ENCODE measurements at places on chromosomes 6 and 20. TPM values are rescaled to one million over a fixed set of nuclear protein-coding genes. Genes with fewer than 3 reads are reported as not detected.

- DNase-seq = no peak
Measured at GRCh38 chr6:17172836-17173470, 71.1 kb downstream of the STMND1 start.

DNA sequence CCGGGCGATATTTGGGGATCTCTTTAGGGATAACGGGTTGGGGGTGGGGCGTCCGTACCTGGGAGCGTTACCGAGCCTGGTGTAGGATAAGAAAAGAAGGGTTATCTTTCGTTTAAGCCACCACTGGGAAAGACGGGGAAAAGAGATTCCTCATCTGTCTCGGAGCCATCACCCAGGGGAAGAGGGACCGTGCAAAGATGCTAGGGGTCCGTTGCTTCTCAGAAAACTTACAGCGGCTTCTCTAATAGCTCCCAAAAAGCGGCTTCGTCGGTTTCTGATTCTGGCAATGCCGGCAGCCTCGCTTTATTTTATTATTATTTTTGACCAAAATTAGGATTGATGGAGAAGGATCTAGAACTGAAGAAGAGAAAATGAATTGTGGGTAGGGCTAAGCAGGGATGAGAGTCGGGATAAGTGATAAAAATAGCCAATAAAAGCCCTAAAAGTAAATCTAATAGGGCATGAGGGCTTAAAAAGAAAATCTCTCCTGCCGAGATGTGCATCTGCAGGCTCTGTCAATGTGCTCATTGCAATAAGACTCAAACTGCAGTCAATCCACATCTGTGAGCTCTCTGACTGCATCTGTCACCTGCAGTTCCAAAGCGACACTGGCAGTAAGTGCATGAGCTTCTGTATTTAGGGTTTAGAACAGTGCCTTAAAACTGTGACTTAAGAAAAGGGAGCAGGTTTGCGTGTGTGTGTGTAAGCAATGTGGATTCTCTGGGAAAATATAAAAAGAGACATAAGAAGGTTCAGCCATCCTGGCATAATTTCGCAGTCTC, 801 bp downstream of the TBPL1 start:
- DNase-seq = no peak

The MAFB gene
- total RNA-seq = 2.4 TPM

The LY6G6C gene
- total RNA-seq = not detected

The VSTM2L gene
- total RNA-seq = 2.7 TPM

The KIF6 gene
- total RNA-seq = 1.1 TPM

The SLC16A10 gene
- total RNA-seq = 5.1 TPM

DNA sequence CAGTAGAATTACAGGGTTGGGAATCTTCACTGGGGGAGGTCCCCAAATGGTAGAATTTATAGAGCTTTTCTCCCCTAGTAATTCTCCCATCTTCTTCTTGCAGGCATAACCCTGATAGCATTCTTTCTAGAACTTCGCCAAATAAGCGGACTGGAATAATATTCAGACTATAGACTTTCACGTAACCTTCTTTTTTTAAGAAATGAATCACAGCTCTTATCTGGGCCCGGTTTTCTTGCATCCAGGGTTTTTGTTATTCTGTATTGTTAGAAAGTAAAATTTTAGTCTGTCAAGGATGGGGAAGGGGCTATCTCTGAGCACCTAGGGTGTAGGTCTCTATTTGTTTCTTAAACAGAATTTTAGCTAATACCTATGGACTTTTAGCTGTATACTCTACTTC, 476.8 kb upstream of the CITED2 start:
- no peak for DNase-seq

DNA sequence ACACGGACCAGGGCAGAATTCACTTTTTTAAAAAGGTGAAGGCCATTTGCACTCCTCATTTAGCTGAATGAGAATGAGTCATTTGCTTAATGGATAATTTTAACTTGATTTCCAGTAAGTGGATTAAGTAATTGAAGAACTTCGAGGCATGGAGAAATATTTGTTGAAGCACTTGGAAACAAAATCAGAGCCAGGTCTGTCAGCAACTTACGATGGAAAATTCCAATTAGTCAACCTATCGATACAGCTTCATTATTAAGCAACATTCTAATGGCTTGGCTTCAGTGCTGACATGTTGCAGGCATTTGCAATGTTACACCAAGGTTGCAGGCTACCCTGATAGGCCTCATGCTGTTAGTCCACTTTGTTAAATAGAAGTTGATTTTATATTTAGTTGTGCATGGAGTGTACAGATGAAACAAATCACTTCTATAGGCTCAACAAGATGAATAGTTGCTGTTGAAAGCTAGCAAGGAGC, 423.5 kb upstream of the SLC35B3 start:
- no peak for DNase-seq

The EYS gene
- 0.10 TPM for total RNA-seq

- DNase-seq = no peak
Measured at GRCh38 chr6:42257063-42257462, 39.4 kb upstream of the MRPS10 start.

- no peak for DNase-seq
Measured at GRCh38 chr20:50240092-50240491, 49.5 kb downstream of the CEBPB start.

GRCh38 chr6:84623956-84624680, 140.3 kb downstream of the TBX18 start:
- DNase-seq = no peak

DNA sequence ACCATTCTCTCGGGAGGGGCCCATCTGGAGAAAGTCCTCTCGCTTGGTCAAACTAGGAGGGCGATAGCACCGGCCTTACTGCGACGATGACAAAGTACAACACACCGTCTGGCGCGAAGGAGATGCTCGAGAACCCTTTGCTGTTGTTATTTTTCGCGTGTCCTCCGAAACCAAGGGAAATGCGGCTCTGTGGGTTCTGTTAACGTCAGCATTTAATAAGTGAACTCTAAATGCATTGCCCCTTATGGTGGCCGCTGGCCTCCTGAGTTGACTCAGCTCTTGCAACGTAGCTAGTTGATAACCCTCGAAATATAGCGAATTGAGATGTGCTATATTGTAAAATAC, 577 bp upstream of the SCAND1 start:
- no peak for DNase-seq

Measured in H7 (cell line).